ENCODE measurements at places on chromosomes 6 and 20.

DNA sequence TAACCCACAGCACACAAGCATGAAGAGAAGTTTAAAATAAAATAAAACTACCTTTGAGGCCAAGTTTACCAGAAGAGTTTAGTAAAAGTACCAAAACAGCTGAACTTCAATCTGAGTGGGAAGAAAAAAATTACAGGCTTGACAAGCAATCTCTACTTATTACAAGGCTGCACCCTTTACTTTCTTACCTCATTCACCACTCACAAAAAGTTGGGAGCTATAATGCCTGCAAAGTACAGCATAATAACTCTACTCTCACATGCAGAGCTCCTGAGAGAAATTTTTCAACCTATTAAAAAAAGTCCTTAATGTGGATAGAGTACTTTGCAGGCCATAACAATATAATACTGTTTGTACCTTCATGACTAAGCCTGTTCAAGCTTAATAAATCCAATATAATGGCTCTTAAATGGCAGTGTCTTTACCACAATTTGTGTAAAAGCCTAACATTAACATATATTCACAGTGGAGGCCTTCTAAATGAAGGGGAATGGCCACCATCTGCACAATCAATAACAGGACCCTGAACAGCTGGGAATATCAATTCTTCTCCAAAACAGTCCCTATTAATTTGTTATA, 103.1 kb downstream of the DST start:
- DNase-seq: no peak

DNA sequence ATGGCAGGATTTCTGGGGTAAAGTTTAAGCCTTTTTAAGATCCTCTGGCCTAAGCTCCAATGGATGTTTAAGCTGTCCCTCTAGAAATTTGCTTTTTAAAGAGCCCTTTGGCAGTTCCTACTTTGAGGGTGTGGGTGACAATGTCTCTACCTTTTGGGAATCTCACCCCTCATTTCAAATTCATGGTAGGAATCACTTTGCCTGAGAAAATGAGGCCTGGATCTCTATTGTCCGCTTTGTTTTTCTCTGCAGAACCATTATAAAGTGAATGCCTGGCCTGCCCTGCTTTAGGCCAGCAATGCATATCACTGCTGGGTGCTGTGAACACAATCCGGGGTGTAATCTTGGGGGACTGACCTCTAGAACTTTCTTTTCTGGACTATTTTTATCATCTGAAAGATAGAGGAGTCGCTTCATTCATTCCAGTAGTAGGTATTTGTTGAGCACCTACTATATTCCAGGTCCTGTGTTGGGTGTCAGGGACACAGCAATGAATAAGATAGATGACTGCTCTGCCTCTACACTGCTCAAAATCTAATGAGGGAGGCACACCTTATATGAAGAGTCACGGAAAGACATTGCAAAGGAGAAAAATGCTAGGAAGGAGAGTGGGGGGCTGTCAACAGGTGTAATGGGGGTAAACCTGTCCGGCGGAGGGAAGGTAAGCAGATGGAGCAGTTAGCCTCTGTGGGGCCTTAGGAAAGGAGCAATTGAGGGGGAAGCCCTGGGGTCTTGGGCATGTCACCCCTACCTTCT, 8.6 kb upstream of the COMMD7 start:
- no peak for DNase-seq

GRCh38 chr6:83592770-83593394, 80.5 kb downstream of the PRSS35 start:
- DNase-seq: no peak

DNA sequence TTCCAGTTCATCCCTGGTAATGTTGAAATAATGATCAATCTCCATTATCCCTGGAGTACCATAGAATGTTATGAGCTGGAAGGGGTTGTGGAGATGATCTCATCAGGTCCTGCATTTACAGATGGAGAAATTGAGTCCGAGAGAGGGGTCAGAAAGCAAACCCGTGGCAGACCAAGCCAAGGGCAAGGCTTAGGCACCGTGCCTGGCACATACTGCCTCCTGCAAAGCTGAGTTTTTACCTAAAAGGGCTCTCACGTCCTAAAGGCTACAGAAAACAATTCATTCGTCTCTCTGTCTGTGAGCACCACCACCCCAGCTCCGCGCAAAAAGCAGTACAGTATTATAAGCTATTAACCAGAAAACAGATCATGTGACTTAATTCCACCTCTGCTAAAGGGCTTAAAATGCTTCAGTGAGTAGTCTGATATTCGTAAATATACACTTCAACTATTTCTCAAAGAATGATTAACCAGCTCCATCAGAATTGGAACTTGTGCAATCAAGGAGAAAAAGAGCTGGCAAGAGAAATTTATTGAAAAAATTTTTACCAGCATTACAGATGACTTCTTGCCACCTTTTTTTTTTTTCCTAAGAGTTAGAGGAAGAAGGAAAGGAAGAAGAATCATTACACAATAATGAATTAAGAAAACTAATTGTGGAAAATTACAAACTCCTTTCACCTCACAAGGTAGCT, 3.4 kb upstream of the PARD6B start:
- no peak for DNase-seq

DNA sequence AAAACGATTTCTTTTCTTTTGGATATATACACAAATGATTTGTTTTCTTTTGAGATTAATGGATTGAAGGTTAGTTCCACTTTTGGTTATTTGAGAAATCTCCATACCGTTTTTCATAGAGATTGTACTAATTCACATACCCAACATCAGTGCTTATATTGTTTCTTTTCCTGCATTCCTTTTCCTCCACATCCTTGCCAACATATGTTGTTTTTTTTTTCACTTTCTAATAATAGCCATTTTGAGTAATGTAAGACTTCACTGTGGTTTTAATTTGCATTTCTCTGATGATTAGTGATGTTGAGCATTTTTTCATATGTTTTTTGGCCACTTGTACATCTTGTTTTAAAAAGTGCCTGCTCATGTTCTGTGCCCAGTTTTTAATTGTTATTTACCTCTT, 846.4 kb upstream of the EYS start:
- no peak for DNase-seq

GRCh38 chr6:41921712-41921998, 356 bp downstream of the BYSL start:
- DNase-seq: no peak

DNA sequence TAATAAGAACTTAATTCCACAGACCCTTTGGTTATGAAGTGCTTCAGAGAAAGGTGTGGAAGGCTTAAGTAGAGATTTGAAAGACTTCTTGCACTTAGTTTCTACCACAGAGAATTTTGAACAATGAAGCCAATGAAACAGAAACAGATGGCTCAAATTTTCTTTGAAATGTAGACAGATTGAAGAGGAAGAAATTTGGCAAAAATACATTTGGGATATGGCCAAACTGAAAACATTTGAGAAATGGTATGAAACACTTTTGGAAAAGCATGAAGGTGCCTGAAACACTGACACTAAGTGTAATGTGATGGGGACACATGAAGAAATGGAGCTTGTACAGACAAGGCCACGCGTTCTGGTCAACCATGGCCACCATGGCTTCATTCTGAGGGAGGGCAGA, 272.4 kb upstream of the EXOC2 start:
- DNase-seq: no peak
